ENCODE measurements at places on chromosomes 1 and 21.
A peak's percentile ranks its signal among the peaks of the same experiment; 100 is the strongest.

GRCh38 chr1:172145231-172145651, 275.2 kb upstream of the C1orf105 start:
- DNase-seq, result peak; percentile 94

DNA sequence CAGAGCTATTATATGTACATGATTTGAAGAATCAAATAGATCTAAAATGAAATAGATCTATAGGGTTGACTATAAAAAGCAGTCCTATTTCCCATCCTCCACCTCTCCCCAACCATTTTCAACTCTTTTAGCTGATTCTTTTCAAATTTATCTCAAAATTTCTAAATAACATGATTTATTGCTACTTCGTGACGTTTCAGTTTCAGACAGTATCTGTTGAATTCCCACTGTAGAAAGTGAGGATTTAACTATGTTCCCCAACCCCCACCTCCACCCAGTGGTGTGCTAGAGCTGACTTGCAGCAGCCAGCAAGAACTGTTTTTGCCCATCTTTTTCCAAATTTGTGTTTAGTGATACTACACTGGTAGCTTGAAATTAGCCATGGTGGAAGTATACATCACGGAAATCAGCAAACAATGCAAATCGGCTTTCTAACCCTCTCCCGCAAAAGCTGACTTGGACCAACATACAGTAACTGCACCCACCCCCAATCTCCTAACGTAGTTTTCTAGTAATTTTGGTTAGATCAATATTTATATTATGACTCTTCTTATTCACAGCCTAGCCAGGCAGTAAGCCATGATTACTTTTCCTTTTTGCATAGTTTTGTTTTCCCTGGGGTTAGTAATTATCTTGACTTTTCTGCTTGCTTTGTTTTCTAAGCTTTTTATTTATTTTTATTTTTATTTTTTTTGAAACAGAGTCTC, 10.9 kb downstream of the SEMA4A start:
- DNase-seq, result no peak

GRCh38 chr1:3410142-3410925, 44.1 kb upstream of the ARHGEF16 start:
- DNase-seq, result peak; percentile 60

DNA sequence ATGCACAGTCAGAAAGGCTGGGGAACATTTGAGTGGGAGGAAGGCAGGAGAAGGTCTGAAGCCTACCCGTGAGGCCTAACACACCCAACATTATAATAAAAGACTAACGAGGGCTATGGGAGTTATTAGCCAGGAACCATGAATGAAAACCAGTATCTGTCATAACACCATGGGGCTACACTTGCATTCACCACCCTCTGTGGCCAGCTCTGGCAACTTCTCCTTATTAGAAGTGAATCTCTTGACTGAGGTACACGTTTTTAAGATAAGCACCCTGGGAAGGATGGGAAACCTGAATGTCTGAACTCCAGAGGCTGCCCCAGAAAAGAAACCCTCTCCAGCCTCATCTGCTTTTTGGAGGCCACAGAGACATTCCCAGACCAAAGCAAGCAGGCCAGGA, 204.3 kb upstream of the RAB4A start:
- DNase-seq, result no peak

GRCh38 chr1:17439250-17440073, at the start of gene RCC2:
Gene RCC2, minus strand, starts transcription at chr1:17439677. Its CDS starts 1,163 bp downstream, at chr1:17438514.
- peak; percentile 83 for DNase-seq

GRCh38 chr1:230160957-230161771, 94.1 kb downstream of the GALNT2 start:
- no peak for DNase-seq

- DNase-seq, result peak; percentile 97
Observed at GRCh38 chr1:18956193-18957135, at the start of gene IFFO2. Gene IFFO2, minus strand, starts transcription at chr1:18956676. Its CDS starts 344 bp downstream, at chr1:18956332.

DNA sequence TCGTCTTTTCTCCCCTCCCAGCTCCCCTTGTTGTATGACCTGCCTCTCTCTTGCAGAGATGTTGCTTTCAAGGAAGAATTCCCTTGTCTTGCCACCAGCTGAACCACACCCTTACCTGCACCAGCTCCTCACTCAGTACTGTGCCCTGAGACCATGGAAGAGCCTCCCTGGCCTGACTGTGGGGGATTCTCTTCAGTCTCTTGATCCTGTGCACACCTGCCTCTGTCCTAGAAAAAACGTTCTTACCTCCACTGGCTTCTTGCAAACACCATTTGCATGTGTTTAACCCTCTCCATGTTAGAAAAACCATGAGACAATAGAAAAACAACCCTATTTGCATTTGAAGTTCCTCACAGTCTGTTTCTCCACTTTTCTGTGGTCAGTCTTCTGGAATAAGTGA, 43.3 kb upstream of the FCRL4 start:
- DNase-seq, result no peak

DNA sequence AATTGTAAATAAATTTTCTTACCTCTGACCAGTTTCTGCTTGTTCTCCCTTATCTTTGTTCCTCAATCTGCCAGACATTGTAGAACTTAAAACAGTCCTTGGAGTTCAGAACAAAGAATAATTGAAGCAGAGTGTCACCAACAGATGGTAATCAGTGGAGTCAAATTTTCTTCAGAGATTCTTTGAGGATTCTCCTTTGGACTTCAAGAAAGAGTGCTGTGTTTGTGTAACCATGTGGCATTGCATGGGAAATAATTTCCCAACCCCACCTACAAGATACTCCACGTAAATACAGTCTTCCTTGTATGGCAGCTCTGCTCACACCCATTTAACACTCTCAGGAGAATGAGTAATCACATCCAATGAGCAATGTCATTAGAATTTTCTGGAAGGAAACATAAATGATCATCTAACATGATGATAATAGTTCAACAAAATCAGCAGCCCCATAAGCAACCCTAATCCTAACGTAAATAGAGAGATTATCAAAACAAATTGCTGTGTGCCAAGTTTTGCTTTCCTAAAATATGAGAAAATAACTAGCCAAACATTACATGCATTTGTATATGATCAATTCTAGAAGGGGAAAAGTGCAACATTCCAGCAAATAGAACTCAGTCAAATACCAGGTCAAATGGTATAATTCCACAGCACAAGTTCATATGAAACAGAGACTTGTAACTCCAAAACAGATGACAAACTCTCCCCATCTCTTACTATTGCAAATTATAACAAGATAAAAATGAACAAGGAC, 6.9 kb upstream of the DENND1B start:
- DNase-seq, result peak; percentile 36

DNA sequence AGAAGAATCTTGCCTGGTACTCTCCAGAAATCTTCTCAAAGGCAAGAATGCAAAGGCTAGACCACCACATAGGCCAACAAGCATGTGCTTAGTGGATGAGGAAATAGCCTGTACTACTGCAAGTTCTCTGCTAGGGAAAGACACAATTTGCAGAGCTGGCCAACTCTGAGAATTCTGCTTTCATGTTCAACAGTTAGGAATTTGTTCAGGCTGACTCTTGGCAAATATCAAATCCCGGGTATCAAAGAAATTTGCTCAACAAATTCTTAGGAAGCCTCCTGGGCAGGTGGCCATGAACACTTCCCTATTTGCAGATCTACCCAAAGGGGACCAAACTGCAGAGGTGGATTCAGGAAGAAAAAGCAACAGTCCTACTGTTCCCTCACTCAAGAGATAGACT, 15.0 kb upstream of the H3-3A start:
- peak; percentile 22 for DNase-seq

DNA sequence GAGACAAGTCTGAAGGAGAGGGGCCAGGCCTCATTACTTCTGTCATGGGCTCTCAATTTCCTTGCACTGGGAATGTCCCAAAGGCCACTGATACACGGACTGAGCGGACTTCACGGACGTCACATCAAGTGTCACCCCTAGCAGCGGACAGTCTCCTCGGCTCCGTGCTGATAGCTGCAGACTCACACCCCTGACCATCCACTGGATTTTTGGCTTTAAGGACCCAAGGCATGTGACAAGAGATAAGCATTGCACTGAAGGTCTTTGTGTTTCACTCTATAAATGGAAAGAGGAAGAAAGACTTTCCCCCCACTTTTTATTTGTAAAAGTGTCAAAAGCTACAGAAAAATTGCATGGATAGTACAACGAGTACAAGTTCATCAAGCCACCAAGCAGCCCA, 200.4 kb upstream of the FGGY start:
- DNase-seq, result no peak

- DNase-seq, result no peak
Observed at GRCh38 chr21:17414766-17415165, 98.1 kb upstream of the CXADR start.

GRCh38 chr1:42934541-42935312, 23.9 kb downstream of the SLC2A1 start:
- no peak for DNase-seq

DNA sequence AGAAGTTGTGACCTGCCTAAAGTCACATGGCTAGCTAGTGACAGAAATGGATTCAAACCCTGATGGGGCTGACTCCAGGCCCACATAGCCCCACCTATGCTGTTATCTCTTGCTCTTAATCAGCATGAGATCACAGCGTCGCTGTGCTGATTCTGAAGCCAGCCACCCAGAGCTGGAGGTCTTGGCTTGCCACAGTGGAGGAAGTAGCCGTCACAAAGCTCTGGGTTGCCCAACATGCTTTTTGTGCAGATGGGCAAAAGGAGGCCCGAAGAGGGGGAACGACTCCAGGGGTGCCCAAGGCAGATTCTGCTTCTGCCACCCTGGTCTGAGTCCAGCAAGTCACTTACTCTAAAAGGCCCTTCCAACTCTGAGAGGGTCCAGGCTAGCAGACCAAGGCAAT, 14.7 kb upstream of the MFSD2A start:
- DNase-seq, result no peak

GRCh38 chr1:225917536-225917935, 6.5 kb downstream of the PYCR2 start:
- DNase-seq, result no peak

DNA sequence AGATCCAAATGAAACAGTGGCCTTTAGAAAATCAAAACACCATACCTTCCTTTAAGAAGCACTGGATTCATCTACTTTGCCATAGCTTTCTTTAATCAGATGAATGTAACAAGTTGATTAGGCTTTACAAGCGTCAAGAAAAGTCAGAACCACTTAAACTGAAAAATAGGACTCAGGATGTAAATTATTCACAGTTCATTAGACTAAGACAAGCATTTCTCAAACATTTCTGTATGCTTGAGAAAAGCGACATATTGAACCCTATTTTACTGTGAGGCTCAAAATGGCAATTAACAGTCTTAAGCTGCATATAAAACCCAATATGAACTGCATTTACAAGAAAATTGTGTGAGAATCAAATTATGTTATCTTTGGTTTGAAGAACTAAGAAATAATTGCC, 256.7 kb upstream of the SNX7 start:
- no peak for DNase-seq

- peak; percentile 77 for DNase-seq
Observed at GRCh38 chr1:151534662-151535278, 5.3 kb upstream of the TUFT1 start.
